ENCODE measurements at places on chromosomes 1 and 21.

- no peak for DNase-seq
Observed at GRCh38 chr1:155003227-155003765, 694 bp downstream of the ZBTB7B start.

DNA sequence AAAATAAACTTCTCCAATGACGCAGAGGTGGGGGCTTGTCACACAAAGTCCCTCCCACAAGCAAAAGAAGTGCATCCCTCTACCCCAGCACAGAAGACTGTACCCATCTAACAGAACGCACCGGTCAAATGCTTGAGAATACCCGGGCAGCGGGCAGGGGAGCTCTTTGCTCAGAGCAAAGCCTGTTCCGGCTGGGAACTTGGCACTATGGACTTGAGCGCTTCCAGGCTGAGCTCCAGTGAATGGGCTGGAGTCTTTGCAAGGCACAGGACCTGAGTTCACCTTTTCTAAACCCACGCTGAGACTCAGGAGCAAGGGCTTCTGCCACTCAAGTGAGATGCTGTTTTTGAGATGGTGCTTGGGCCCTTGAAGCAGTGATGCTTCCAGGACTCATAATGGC, 20.3 kb downstream of the RHBG start:
- DNase-seq: no peak

DNA sequence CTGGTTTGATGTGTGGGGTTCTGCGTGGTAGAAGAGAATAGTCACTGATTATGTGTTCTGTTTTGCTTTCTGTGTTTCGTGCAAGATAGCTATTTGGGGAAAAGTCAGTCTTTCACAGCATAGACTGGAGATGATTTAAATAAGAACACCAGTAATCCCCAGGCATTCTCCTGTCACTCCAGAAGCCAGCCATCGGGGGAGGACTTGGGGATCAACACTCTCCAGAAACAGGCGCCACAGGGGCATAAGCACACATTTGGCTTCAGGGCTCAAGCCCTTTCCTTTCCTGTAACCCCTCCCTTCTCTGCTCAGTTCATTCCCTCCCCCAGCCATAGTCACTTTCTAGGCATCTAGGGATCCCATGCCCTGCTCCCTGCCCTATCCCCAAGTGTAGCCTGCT, 97.3 kb upstream of the BEND5 start:
- peak; percentile 33 for DNase-seq

DNA sequence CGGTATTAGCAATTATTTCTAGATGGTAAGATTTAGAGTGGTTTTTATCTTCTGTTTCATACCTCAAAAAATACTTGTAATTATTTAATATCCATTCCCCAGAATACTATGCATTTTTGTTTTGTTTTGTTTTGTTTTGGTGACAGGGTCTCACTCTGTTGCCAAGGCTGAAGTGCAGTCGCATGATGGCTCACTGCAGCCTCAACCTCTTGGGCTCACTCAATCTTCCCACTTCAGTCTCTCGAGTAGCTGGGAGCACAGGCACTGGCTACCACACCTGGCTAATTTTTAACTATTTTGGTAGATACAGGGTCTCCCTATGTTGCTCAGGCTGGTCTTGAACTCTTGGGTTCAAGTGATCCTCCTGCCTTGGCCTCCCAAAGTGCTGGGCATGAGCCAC, 252.7 kb downstream of the AKT3 start:
- DNase-seq: peak; percentile 37

Measured in renal cortical epithelial cell (primary cell).